ENCODE measurements at places on chromosomes 4 and X.

DNA sequence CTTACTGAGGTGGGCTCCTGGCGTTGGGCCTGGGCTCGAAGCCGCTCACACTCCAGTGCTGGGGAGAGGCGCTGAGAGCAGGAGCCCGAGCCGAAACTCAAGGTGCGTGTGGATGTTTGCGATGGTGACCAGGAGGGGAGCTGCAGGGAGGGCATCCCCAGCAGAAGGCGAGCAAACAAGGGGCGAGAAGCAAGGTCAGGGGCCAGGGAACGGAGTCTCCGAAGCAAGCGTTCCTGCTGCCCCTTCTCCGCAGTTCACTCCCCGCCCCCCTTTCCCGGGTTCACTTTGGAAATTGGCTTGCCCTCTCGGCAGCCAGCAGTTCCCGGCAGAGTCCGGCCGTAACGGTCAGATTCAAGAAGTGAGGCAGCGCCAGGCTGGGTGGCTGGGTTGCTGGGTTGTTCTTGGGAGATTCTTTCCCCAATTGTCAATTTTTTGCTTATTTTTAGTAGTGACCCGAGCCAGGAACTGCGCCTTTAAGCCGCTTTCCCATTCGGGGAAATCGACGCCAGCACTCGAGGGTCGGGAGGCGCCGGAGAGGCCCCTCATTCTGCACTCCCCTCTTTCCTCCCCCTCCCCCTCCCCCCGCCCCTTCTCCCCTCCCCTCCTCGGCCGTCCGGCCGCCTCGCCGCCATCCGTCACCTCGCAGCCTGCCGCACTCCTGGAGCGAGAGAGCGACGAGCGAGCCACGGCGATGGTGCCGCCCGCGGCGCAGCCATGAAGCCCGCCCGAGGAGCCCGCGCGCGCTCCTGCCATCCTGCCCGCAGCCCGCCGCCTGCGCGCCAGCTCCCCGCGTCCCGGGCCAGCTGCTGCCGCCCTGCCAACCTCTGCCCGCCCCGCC lies at the start of gene FRMPD3:
Gene FRMPD3 (plus strand): TSS at position 655 of the 838 bp plus-strand sequence. CDS start 76,937 bp downstream, outside the sequence.
- DNase-seq = no peak

DNA sequence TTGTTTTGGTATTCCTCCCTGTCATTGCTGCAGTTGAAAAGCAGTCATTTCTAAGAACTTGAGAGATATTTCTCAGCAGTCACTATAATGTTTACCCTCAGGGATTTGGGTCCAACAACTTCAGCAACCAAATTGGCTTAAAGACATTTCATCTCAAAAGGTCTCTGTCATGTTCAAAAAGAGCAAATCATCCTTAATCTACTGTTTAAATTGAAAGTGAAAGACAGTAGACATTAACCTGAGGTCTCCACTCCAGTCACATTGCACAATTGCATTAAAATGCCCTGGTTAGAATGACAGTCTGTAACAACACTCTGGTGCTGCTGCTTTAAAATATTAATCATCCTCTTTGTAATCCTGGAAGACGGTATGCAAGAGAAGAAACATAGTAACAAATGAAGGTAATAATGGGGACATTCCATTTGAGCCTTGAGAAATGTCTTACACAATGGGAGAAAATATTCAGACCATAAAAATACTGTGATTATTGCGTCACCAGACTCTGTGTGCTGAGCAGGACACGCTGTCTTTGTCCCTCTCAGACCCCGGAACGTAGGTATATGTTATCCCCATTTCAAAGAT lies 90.2 kb upstream of the UNC5C start:
- no peak for DNase-seq

DNA sequence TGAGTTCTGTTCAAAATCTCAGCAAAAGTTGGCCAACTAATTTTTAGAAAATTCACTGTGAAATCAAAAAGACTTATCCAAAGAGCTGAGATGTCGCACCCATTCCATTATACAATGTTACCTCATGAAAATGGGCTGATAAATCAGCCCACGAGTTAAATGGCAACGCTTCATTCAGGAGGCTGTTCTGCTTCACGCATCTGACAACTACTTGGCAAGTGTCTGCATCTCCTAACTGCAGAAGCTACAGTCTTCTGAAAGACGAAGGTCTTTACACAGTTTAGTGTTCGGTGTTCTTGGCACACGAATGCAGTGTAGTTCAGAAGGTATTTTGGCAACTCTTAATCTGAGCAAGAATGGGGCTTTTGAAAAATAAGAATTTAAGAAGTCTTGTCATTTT lies 166.6 kb upstream of the DKK2 start:
- DNase-seq = no peak

DNA sequence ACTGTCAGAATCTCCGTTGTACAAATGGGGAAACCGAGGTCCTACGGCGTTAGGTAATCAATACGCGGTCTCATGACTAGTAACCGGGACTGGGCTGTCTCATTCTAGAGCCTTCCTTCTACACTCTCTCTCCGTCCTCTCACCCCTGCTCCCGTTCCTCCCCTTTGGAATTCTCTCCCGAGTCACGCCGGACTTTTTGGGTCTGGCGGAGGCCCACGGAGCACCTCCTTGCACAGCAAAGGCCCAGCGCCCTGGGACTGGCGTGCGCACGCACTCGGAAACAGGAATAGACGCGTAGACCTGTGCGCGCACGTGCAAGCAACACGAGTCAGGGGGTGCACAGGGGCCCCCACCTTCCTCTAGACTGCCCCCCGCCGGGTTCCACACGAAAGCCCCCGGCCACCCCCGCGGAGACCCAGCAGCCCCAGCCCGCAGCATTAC lies 361 bp downstream of the QDPR start:
- peak; percentile 42 for DNase-seq

DNA sequence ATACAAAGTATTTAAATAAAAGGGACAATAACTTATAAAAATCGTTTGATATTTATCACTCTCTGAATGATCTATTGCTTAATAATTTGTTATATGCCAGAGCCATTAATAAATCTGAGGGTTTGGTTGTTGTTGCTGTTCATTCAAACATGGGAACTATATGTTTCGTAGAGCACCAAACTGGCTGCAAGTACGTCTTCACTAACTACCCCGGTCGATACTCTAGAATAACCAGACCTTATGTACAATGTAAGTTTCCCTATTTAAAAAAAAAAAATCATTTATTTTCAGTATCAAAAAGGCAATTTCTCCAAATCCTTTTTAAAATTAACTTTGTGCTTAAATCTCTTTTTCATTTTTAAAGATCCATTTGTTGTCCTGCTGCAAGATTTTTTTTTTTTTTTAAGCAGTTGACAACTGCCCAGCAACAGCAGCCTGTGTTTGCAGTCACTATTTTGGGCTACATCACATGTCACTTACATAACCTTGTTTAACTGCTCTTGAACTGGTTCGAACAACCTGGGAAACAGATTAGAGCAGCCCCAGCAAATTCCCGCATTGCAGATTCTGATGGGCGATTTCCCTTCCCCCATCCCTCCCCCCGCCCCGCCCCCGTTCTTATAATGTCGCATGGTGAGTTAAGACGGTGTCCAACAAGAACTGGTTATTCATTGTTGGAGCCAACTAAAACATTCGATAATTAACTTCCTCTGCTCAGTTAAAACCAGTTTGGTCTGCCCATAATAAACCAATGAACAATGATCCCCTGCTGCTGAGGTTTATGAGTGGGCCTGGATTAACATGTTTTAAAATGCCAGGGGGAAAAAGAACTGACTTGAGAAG lies 238.9 kb downstream of the NR3C2 start:
- DNase-seq = no peak

- no peak for DNase-seq
These were observed 286.4 kb upstream of the SMIM31 start for GRCh38 chr4:164467493-164467892.

- peak; percentile 77 for DNase-seq
These were observed 61.9 kb upstream of the LAS1L start for GRCh38 chrX:65596270-65597034.

DNA sequence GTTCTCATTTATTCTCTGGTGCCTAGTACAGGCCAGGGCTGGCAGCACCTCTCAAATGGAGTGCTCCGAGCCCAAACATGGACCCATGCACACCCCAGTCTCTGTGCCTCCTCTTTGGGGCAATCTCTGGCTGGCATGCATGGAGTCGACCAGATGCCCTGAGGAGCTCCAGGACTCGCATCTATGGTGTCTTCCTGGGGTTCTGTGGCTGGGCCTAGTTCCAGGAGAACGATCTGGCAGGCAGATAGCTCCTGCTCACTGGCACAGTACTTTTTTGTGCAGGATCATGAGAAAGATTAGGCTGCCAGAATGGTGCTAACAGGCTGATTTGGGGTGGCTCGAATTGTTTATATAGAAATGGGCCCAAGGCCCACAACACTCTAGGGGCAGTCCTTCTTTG lies 72.0 kb upstream of the PJA1 start:
- no peak for DNase-seq

- DNase-seq = no peak
These were observed 90.4 kb downstream of the ABLIM2 start for GRCh38 chr4:8067945-8068896.

DNA sequence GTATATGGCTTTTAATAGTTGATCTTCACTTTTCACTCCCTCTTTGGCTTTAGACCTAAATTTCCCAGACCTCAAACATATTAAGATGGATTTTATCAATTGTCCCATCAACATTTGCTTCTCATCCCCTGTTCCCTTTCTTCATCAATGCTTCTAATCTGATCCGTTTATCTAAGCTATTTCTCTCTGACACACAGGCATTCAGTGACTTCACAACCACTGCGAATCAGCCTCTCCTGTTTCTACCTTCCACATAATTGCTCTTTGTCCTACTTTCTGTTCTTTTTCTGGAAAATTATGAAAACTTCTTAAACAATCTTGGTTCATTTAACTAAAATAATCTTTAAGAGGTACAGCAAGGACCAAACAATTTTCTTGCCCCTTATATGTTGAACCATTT lies 115.2 kb downstream of the GLRA3 start:
- DNase-seq = no peak

DNA sequence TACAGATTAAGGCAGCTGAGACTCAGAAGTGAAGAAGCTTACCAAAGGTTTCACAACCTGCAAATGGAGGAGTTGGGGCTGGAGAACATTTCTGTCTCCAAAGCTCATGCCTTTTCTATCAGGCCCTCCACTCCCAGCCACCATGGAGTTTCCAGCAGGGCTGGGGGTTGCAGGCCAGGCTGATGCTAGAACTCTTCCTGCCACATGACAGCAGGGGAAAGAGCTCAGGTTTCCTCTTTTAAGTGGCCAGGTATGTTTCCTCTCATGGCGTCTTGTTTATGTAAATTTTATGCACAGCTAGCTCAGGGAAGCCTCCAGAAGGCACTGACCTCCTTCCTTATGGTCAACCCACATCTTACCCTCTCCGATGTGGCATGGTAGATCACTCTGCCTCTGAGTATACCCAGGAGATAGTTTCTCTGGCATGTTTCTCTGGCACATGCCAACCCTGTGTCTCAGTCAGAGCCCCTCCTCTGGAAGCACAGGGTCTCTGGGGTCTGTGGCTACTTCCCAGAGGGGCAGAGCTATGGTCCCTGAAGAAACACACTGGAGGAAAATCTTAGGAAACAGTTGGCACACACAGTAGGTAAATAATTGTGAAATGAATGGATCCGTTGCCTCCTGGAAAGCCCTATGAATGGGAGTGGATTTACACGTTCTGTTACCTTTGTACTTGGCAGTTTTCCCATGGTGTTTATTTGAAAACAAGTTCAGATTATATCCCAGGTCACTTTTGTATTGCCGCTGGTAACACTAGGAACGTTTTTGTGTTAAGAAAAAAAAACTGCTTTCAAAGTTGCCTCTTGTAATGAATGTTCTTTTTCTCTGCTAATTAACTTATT lies 28.9 kb downstream of the PDK3 start:
- DNase-seq = no peak

GRCh38 chr4:1288786-1289185 lies 905 bp upstream of the MAEA start:
- DNase-seq = no peak

GRCh38 chr4:113761620-113762185 lies at the start of gene CAMK2D:
TSS of gene CAMK2D (minus strand) at chr4:113761738. CDS start at chr4:113761068, 670 bp downstream.
- DNase-seq = peak; percentile 86

GRCh38 chr4:137674066-137674465 lies 141.8 kb upstream of the PCDH18 start:
- DNase-seq = peak; percentile 76

Measured in fibroblast of skin of back (primary cell).